Fibroblast of the aortic adventitia (primary cell): ENCODE measurements at places on chromosomes 4 and X. TPM values are rescaled to one million over a fixed set of nuclear protein-coding genes. Genes with fewer than 3 reads are reported as not detected.

The XKRX gene
- total RNA-seq, result 0.36 TPM in 1 of 2 replicates, not detected in the other

The ATP2B3 gene
- not detected in 2 replicates for total RNA-seq

The PABPC1L2A gene
- total RNA-seq, result not detected in 2 replicates

The EXOC1L gene
- not detected in 2 replicates for total RNA-seq

The XAGE2 gene
- total RNA-seq, result not detected in 2 replicates

The AMBN gene
- total RNA-seq, result not detected in 2 replicates

The GPR173 gene
- 1.1 and 2.5 TPM in 2 replicates for total RNA-seq

The KIF4A gene
- 2.7 and 14.5 TPM in 2 replicates for total RNA-seq

The ADH1A gene
- 0.27 TPM in 1 of 2 replicates, not detected in the other for total RNA-seq

The FABP2 gene
- total RNA-seq, result not detected in 2 replicates

The SPANXA2 gene
- total RNA-seq, result not detected in 2 replicates

The GLRB gene
- 3.0 and 7.8 TPM in 2 replicates for total RNA-seq

The DGKK gene
- not detected in 2 replicates for total RNA-seq

The GYG2 gene
- 1.1 and 4.3 TPM in 2 replicates for total RNA-seq

The TMEM271 gene
- not detected in 2 replicates for total RNA-seq

The XK gene
- 0.09 TPM in 1 of 2 replicates, not detected in the other for total RNA-seq

The SMIM10L2A gene
- total RNA-seq, result 0.09 and 0.33 TPM in 2 replicates

The MRFAP1L1 gene
- total RNA-seq, result 48.8 and 342 TPM in 2 replicates

The UGT2B10 gene
- not detected in 2 replicates for total RNA-seq
